ENCODE measurements at places on chromosomes 12 and 14.
A peak's percentile ranks its signal among the peaks of the same experiment; 100 is the strongest.

DNA sequence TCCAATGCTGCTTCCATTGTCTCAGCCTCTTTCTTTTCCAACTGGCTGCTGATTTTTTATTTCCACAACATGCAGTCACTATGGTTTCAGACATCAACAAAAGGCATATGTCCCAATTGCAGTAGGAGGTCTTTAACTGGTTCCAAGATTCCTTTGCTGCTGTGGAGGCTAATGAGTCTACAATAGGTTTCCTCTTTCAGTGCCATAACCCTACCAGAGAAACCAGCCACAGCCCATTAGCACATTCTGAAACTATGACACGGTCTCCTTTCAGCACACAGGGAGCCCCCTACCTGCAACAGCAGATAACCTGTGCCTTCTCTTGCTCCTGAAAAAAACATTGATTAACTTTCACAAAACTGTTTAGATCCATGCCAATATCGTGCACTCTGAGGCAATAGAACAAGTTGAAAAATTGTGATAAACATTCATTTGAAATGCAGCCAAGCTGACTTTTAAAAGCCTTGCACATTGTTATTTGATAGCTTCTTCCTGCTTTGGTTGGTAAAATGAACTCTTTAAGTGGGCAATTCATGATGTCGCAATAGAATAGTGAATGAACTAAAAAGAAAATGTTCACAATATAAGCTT is 32.4 kb downstream of the PLEKHG7 start:
- no peak for DNase-seq

GRCh38 chr14:45038865-45039264 is 45.1 kb upstream of the PRPF39 start:
- DNase-seq, result no peak

DNA sequence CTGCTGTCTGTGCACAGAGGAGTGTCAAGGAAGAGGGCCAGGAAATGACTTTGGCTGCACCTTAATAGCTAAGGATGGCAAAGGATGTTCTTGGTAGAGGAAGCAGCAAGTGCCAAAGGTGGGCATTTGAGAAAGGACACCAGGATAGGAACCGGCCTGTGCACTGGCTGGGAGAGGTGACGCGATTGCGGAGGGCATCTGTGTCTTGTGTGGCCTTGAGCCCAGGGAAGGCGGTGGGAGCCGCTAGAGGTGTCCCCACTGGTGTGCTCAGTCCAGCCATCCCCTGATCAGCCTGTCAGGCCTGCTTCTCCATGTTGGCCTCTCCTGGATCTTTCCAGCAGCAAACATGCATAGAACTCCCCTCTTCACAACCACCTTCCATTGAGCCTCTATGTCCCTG is 30.2 kb downstream of the PAPLN start:
- DNase-seq, result no peak

DNA sequence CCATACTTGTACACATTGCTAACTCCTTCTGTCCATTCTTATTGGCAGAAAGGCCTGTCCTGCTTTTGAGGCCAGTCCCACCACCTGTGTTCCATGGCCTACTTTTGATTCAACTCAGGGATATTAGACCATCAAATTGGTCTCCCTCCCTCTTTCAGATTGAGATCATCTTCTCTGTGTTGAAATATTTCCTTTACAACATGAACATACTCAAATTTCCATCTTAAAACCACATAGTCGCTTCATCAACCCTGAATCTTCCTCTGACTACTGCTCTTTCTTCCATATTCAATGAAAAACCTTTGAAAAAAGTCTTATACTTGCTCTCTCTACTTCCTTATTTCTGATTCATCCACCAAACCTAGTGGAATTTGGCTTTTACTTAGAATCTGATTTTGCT is 34.9 kb downstream of the TRMT5 start:
- peak; percentile 94 for DNase-seq

DNA sequence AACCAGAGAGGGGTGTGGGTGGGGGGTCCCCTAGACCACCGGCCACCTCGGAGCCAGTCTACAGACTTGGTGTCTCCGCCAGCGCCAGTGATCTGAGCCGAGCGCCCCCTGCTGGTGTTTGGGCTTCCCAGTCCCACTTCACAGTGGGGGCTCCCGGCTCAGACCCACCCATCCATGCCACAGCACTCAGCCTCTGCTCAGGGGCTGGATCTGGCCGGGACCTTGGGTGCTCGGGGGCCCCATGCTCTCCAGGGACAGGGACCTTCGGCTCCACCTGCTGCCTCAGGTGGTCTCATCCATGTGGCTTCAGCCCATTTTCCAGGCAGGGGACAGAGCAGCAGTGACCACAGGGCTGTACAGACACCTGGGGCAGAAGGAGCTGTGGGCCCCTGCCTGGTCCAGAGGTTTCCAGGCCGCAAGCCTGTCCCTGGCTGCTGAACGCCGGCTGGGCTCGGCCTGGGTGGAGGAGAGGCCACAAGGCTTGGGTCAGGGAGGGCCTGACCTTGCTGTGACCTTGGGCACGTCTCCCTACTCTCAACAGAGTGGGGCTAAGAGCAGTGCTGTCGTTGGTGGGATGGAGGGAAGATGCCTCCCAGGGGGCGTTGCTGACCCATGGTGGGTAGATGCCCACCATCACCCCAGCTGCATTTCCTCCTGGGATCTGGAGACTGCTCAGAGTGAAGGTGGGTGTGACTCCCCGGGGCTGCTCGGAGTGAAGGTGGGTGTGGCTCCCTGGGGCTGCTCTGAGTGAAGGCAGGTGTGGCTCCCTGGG is 86.3 kb downstream of the KIF26A start:
- no peak for DNase-seq

GRCh38 chr12:113980537-113981337 is 14.6 kb upstream of the RBM19 start:
- peak; percentile 13 for DNase-seq

- no peak for DNase-seq
Observed at GRCh38 chr14:94081386-94081820, 293 bp downstream of the IFI27L1 start.

GRCh38 chr12:111182382-111182781 is 186.5 kb downstream of the PHETA1 start:
- no peak for DNase-seq

DNA sequence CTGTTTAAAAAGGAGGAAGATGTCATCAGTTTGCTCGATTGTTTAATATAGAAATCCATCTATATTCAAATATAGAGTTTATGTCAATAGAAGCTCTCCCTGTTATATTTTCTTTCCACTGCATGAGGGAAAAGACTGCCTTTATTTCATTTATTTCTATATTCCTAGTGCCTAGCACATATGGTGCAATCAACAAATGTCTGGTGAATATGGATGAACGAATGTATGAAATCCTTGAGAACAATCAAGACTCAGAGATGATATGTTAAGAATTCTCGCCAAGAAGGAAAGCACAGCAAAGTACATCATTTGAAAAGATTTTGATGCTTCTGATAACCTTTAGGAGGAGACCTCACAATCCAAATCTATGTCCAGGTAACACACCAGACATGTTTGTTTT is 296.0 kb upstream of the LMO3 start:
- no peak for DNase-seq

DNA sequence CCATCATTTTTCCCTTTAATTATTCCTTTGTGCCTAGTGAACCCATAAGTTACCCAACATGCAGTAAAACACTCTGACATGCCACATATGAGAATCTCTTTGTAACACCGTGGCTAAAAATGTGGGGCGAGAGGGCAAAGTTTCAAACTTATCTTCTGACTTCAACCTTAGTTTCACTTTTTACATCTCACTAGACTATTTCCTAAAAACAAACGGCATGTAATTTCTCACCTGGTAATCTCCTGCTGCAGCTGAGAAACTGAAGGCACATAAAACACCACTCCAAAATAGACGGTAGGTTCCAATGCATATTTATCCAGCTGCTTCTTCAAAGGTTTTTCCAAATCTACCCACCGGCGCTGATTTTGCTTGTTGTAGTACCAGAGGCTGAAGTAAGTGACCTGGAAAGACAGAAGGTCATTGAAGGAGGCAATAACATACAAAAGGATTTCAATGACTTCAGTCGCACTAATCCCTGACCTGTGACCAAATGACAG is 37.9 kb downstream of the PTPN21 start:
- no peak for DNase-seq

DNA sequence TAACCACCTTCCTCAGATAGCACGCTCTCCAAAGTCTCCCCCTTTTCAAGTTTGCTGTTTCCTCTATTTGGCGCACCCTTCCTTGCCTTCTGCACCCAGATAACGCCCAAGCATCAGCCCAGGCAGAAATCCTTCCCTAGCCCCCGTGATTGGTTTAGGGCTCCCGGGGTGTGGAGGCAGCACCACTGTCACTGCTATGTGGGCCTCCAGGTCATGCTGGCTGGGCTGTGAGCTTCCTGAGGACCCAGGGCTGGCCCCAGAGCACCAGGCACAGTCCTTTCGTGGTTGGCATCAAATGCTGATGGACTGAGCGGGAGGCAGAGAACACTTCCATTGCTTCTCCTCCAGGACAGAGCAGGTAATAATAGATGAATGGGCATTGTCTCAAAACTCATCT is 311.4 kb downstream of the BCL11B start:
- DNase-seq, result no peak

DNA sequence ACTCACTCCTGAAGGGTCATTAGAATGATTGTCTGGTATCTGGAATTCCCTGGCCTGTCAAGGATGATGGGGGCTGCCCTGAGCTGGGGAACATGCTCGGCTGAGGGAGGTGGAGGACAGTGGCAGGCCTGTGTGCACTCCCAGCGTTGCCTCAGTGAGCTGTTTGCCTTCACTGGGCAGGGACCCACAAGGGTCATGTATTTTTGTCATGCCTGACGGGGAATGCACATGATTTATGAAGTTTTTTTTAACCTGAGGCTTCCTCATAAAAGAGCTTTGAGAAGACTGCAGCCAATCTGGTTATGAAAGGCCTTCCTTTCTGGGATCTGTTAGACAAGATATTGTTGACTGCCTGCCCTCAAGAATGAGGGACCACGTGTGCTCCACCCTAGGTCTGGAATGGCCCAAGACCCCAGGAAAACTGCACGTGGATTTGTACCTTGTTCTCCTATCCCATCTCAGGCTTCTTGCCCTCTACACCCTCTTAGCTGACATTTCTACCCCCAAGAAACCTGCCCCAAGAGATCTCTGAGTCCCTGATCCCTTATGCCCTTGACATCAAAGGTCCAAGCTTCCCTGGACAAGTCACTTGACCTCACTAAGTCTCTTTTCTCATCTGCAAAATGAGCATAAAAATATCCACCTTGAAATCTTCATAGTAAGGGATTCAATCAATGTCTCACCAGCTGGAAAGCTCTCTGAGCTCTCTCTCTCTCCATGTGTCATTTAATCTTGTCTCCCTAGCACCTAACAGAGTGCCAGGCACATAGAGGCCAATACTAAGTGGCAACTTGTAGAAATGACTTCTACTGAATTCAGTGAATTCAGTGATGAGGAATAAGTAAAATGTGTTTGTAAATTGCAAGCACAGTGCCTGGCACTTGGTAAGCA is 24.5 kb upstream of the COL2A1 start:
- no peak for DNase-seq

GRCh38 chr12:88237954-88238353 is 95.8 kb downstream of the TMTC3 start:
- no peak for DNase-seq

- DNase-seq, result no peak
Observed at GRCh38 chr12:24177889-24178288, 228.4 kb upstream of the SOX5 start.

GRCh38 chr12:67062193-67062592 is 207.0 kb upstream of the CAND1 start:
- no peak for DNase-seq

Data from GF-D8 (cell line).